ENCODE measurements at places on chromosomes 7 and 10.

DNA sequence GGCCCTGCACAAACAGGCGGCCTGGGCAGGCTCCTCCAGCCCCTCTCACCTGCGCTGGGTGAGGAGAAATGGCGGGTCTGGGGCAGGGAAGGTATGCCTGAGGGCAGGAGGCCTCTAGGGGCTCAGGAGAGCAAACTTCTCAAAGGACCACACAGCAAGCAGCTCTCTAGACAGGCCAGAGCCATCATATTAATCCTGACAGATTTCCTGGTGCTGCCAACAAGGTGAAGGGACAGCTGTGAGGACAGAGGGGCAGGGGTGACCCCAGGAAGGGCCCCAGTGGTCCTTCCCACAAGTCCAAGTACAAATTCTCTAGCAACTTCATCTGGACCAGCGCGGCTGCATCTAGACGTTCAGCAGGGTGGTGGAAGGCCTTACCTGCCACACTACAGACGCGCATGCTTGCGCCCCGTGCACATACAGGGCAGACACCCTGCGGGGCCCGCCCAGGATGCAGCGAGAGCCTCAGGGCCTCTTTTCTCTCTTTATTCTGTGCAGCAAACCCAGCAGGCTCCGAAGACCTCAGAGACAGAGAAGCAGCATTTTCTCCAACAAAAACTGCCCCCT is 62.1 kb downstream of the ZRANB1 start:
- no peak for DNase-seq

- peak; percentile 37 for DNase-seq
Observed at GRCh38 chr7:127943541-127944521, 87.4 kb downstream of the LRRC4 start.

DNA sequence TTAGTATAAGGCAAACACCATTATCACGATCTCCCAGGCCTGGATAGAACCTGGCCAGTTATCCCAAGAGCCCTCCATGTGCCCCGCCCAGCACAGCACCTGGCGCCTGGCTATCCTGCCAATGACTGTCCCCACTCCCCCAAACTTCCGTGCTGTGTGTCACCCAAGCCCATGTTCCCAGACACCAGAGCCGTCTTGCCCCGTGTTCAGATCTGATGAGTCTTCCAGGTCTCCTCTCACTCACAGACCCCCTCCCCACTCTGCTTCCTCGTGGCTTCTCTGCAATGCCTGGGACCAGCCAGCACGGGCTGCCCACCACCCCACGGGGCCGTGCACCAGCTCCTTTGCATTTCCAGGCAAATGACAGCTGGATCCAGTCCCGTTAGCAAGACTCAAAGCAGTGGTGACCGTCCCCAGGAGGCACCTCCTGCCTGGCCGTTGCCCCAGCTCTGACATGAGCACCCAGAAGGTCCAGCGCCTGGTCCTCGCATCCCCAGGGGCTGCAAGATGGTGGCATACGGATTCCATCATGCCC is 43.8 kb upstream of the INPP5A start:
- no peak for DNase-seq

- DNase-seq, result no peak
Observed at GRCh38 chr10:61115897-61116296, 171.9 kb upstream of the RHOBTB1 start.

DNA sequence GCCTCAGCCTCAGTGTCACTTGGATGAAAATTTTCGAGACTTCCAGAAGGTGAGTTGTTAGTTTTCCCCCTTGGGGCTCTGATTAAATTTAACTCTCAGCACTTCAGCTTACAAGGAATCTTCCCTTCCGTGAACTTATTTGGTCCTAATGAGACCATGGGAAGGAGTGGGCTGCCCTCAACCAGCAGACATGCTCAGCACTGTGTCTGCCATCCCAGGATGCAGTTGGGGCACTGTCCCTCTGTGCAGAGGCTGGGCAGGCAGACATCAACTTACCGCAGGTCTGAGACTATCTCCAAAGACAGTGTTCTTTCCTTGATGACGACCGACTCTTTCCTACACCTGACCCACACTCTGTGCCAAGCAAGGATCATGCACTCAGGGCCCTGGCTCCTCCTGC is 36.7 kb downstream of the VOPP1 start:
- no peak for DNase-seq

DNA sequence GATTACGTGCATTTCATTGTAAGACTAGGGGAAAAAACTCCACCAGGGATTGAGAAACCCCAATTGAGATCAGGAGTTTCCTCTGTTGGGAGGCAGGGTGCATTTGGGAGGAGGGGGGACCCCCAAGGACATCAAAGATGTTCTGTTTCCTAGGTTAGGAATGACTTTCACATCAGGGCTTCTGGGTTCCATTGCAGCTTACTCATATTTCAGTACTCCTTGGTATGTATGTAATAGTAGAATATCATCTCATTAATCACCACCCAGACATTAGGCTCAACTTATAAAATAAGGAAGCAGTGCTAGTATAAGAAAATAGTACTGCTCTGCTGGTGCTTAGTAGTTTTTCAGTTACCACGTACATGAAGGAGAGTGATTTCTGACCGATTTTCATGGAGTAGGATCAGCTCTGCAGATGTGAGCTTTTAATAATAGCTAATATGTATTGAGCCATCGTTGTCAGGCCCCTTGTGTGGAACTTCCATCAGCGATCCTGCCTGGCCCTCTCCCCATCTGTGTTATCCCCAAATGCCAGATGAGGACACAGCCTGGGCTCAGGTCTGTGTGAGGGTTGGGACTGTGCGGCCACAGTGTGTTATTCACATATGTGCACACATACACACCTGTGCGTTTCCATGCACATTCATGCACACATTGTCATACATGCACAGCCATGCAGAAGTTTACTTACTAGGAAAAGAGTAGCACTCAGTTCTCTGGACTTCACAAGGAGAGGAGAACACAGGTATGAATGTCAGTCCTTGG is 23.5 kb downstream of the UPP1 start:
- DNase-seq, result no peak

DNA sequence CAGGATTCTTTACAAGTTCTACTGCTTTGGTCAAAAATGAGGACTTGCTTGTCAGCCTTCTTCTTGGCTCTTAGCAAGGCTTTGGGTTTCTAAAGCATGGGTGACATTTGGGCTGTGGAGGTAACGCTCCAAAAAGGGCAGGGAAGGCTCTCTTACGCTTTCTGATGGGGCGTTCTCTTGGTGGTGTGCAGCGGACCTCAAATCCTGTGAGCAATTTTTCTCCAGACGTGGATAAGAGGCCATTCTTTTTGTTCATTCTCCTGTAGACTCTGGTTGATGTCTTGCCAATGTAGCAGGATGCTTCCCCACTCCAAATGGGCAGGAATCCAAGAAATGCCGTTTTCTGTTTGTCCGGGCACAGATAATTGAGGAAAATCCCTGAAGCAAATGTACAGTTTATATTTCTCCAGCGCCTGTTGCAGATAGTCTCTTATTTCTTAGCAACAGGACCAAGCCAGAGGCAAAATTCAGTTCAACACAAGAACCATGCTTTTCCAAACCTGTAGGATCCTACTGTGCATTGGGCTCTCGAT is 138.4 kb upstream of the NFE2L3 start:
- DNase-seq, result peak; percentile 53

All from NCI-H146 (cell line).